ENCODE measurements at places on chromosomes 5 and 9. TPM values are rescaled to one million over a fixed set of nuclear protein-coding genes. Genes with fewer than 3 reads are reported as not detected.

TXNDC8 gene
- not detected for total RNA-seq

ORM2 gene
- total RNA-seq: not detected

RASGEF1C gene
- 33.8 TPM for total RNA-seq

ADGRV1 gene
- total RNA-seq: 631 TPM

HNRNPK gene
- 766 TPM for total RNA-seq

AJM1 gene
- total RNA-seq: 1.9 TPM

KIF20A gene
- 6.3 TPM for total RNA-seq

CFAP157 gene
- 0.94 TPM for total RNA-seq

LCN1 gene
- not detected for total RNA-seq

LIX1 gene
- total RNA-seq: 5.9 TPM

ZDHHC11B gene
- 17.5 TPM for total RNA-seq

LCN12 gene
- total RNA-seq: 0.94 TPM

CDH10 gene
- total RNA-seq: 50.7 TPM

ORM1 gene
- total RNA-seq: not detected

MRPL41 gene
- total RNA-seq: 19.7 TPM

SMIM23 gene
- not detected for total RNA-seq

TMEM215 gene
- 0.31 TPM for total RNA-seq

MYOT gene
- not detected for total RNA-seq

ELOVL7 gene
- 4.1 TPM for total RNA-seq

SPATA31C1 gene
- total RNA-seq: not detected

PLPP7 gene
- 7.2 TPM for total RNA-seq

TAF11L10 gene
- not detected for total RNA-seq

SV2C gene
- total RNA-seq: 1.9 TPM

SMAD5 gene
- 41.3 TPM for total RNA-seq

C5orf46 gene
- not detected for total RNA-seq

CEP72 gene
- 7.2 TPM for total RNA-seq

REEP2 gene
- total RNA-seq: 88.3 TPM

PCDHB3 gene
- total RNA-seq: 24.7 TPM

FCN2 gene
- not detected for total RNA-seq

PCDHB12 gene
- total RNA-seq: 36.9 TPM

MELK gene
- 5.0 TPM for total RNA-seq

LOX gene
- total RNA-seq: 7.2 TPM

ASTN2 gene
- 31.6 TPM for total RNA-seq

ENTPD8 gene
- not detected for total RNA-seq

KCNV2 gene
- not detected for total RNA-seq

CER1 gene
- 0.63 TPM for total RNA-seq

CENPK gene
- 11.3 TPM for total RNA-seq

FGD3 gene
- 32.2 TPM for total RNA-seq

MEIKIN gene
- total RNA-seq: not detected

FBP2 gene
- total RNA-seq: not detected

FSTL4 gene
- 2.8 TPM for total RNA-seq

PRLR gene
- 3.8 TPM for total RNA-seq

GABBR2 gene
- 68.9 TPM for total RNA-seq

SHISAL2B gene
- total RNA-seq: not detected

ZBED3 gene
- total RNA-seq: 4.4 TPM

FAM219A gene
- 35.4 TPM for total RNA-seq

BARX1 gene
- total RNA-seq: not detected

CATSPER3 gene
- total RNA-seq: not detected

SLC6A18 gene
- not detected for total RNA-seq

MOB3B gene
- 20.7 TPM for total RNA-seq

OR1J2 gene
- total RNA-seq: not detected

DMRTA1 gene
- total RNA-seq: 0.63 TPM

FAM221B gene
- total RNA-seq: not detected

SPINK4 gene
- total RNA-seq: not detected

LCN9 gene
- not detected for total RNA-seq

GARNL3 gene
- total RNA-seq: 138 TPM

TRPM3 gene
- total RNA-seq: 42.3 TPM

FLT4 gene
- 3.1 TPM for total RNA-seq

SPATA31D4 gene
- total RNA-seq: not detected

Measured in parietal lobe (tissue), 2 donors.